ENCODE measurements at places on chromosomes 4 and X. TPM values are rescaled to one million over a fixed set of nuclear protein-coding genes. Genes with fewer than 3 reads are reported as not detected.

NHS gene
- polyA plus RNA-seq, result 14.1 TPM

GABRB1 gene
- 8.8 TPM for polyA plus RNA-seq

- DNase-seq, result no peak
Observed at GRCh38 chr4:146178126-146178525, 2.6 kb downstream of the LSM6 start.

GRCh38 chr4:79863333-79863732 is 209.7 kb downstream of the ANTXR2 start:
- no peak for DNase-seq

DNA sequence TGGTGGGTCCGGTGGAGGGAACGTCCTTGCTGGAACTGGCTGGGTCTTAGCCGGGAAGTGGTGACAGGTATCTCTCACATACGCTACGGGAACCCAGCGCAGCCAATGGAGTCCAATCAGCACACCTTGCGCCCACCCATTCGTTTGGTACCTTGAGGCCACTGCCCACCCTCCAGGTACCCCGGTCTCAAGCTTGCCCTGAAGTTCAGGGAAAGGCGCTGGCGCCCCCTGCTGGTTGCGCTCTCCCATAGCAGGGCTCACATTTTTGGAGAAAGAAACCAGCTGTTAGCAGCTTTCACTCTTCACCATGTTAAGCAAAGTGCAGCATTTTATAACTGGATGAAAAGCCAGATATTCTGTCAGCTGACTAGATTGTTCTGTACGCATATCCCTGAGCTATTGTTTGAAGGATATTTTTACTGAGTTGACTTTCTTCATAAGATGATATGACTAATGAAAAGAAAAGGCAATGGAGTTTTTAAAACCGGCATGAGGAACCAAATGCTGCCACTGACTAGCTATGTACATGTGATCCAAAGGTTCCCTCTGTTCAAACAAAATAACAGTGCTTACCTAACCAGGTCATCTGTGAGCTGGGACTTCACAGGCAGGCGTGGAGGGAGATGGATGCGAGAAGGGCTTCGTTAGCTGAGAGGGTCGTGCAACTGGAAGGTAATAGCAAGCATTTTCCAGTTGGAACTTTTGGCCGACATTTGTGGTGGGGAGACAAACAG is 43.7 kb downstream of the OTOP1 start:
- no peak for DNase-seq

DNA sequence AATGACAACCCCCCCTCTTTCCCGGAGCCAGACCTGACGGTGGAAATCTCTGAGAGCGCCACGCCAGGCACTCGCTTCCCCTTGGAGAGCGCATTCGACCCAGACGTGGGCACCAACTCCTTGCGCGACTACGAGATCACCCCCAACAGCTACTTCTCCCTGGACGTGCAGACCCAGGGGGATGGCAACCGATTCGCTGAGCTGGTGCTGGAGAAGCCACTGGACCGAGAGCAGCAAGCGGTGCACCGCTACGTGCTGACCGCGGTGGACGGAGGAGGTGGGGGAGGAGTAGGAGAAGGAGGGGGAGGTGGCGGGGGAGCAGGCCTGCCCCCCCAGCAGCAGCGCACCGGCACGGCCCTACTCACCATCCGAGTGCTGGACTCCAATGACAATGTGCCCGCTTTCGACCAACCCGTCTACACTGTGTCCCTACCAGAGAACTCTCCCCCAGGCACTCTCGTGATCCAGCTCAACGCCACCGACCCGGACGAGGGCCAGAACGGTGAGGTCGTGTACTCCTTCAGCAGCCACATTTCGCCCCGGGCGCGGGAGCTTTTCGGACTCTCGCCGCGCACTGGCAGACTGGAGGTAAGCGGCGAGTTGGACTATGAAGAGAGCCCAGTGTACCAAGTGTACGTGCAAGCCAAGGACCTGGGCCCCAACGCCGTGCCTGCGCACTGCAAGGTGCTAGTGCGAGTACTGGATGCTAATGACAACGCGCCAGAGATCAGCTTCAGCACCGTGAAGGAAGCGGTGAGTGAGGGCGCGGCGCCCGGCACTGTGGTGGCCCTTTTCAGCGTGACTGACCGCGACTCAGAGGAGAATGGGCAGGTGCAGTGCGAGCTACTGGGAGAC is 1.6 kb downstream of the PCDH10 start:
- DNase-seq, result peak; percentile 62

GRCh38 chrX:136219893-136220292 is 31.3 kb downstream of the MAP7D3 start:
- DNase-seq, result no peak

DNA sequence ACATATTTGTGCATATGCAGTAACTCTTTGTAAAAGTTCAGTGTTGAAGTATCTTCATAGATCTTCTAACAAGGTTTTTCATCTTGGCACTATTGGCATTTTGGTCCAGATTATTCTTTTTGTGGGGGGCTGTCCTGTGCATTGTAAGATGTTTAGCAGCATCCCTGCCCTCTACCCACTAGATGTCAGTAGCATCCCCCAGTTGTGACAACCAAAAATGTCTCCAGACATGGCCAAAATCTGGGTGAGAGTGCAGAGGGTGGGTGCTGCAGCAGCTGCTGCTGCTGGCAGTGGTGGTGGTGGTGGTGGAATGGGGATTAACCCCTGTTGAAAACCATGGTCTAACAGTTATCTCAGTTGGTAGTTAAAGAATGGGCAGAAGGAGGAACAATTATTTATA is 370.0 kb downstream of the GPAT3 start:
- DNase-seq, result no peak

MAGEA6 gene
- not detected for polyA plus RNA-seq

DNA sequence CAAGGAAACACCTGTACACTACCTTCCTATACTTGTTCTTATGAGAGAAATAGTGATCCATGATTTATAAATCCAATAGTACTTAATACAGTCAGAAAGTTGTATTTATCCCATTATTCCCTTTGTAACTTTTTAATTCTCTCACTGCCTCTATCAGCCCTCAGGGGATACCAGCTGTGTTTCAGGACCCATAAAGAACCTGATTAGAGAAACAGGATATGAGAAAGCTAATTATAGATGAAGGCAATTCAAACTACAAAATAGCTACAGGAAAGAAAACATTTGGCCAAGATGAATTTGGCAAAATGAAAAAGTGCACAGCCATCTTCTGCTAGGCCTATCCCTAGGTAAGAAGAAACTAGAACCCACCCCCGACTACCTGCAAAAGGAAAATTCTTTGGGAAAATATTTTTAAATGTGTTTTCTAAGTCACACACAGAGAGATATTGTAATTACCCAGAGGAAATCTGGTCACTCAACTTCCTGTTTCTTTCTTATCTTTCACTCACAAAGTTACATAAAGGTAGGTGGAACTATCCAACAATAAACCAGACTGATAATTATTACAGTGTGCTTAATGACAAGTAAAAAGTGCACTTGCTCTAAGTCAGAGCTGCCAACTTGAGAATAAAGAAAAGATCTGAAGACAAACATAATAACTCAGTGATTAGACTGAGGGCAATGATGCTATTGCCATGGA is 836.5 kb upstream of the HTR2C start:
- DNase-seq, result no peak

- DNase-seq, result no peak
Observed at GRCh38 chr4:42331914-42332368, 65.3 kb upstream of the SHISA3 start.

DNA sequence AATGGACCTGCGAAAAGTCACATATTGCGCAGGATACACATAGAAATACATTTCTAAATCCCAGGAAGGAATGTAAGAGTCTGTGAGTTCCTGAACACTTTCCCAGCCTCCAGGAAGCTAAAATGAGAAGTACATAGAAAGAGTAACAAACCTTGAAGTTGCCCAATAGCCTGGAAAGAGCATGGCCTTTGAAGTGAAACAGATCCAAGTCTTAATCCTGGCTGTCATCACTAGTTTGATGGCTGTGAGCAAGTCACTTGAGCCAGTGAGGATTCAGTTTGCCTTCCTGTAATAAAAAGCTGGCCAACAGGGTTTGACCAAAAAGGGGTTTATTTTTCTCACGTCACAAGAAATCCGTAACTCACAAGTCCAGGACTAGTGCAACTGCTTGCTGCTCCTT is 69.8 kb downstream of the ARHGEF38 start:
- DNase-seq, result no peak

GPR173 gene
- 36.3 TPM for polyA plus RNA-seq

GRCh38 chr4:182175788-182176519 is 67.2 kb upstream of the TENM3 start:
- DNase-seq, result no peak

GRCh38 chr4:15488658-15489470 is 19.2 kb downstream of the CC2D2A start:
- no peak for DNase-seq

PIN4 gene
- 26.4 TPM for polyA plus RNA-seq

GRCh38 chr4:1169691-1170096 is 2.7 kb downstream of the SPON2 start:
- DNase-seq, result no peak

DNA sequence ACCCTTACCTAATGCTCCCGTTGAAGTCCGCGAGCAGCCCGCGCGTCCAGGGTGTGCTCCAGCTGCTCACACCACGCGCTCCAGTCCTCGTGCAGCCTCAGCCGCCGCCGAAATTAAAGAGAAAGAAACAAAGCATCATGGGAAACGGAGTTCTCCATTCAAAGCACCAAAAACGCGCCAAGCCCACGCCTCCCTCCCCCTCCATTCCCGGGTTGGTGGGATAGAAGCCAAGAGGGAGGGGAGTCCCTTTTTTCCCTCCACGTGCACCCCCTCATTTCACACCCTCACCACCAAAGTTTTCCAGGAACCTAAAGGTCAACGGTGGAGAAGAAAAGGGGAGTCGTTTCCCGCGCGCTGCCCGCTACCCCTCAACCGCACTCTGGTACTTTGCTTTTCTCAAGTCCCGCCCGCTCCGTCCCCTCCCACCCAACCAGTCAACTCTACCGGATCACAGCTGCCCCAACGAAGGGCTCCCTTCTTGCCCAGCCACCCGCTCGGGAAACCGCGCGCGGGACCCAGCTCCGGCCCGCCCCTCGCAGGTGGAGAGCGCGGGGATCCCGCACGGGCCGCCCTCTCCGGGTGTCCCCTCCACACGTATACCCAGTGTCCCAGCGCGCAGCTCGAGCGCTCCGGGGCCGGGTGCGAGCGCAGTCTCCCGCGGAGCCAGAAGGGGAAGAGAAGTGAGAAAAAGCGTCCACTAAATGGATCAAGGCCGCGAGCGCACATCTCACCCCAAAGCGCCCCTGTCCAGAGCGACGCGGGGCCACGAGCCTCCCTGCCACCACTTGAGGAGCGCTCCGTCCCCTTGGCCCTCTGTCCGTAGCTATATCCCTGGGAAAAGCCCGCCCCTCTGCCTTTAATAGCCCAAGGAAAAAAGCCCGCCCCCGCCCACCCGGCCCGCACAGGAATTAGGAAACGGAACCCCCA is 65.1 kb upstream of the CCDC160 start:
- peak; percentile 46 for DNase-seq

DNA sequence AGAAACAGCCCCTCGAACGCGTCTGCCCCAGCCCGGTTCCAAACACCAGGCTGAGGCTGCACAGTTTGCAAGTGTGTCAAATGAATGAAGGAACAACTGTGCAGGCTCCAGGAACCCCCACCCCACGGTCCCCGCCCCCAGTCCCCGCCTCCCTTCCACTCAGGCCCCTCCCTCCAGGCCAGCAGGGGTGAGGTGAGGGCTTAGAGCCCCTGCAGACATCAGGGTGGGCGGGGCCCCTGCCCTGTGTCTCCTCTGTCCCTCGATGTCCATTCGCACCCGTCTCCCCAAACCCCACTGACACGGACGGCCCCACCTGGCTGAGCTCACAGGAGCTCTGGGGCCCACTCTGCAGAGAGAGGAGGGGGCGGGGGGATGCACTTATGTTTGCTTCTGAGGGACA is 28.5 kb downstream of the TACC3 start:
- no peak for DNase-seq

DNA sequence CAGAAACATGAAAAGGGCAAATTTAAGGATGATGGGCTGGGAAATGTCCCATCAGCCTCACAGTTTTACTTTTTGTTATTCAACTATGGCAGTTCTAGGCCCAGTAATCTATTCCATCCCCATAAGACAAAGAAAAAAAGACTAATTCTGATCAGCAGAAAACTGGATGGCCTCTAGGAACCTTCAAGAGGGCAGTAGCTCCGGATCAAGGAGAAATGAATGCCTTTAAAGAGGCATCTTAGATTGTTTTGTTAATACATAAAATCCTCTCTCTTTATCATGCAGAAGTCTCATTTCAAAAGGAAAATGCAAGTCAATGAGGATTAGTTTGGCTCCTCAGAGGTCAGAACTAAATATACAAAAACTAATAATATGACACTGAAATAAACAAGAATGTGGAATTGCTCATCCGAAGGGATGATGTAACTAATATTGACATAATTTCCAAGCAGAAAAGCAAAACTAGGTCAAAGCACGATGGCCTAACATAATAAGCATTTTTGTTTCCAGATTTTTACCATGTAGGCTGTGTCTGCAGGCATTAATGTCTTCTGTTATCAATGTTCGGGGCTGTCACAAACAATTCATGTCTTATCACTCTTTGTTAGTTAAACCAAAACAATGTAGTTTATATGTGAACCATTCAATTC is 8.8 kb downstream of the MID1 start:
- DNase-seq, result no peak

DNA sequence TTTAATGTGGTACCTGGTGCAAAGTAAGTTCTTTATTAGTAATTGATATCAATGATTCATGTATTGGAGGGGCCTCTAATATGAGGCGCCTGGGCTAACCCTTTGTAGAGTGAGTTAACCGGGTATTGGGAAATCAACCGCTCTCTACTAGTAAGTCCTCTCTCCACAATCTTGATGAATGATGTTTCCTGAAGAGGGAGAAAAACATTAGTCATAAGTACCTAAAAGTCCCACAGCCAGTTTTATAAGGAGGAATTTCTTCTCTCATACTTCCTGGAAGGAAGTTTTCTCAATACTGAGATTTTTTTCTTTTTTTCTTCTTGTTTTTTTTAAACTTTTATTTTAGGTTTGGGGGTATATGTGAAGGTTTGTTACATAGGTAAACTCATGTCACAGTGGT is 62.3 kb downstream of the AGTR2 start:
- no peak for DNase-seq

Measured in spinal cord (tissue), 10 donors.